ENCODE measurements at places on chromosomes 13 and 19. TPM values are rescaled to one million over a fixed set of nuclear protein-coding genes. Genes with fewer than 3 reads are reported as not detected.
A peak's percentile ranks its signal among the peaks of the same experiment; 100 is the strongest.

DNA sequence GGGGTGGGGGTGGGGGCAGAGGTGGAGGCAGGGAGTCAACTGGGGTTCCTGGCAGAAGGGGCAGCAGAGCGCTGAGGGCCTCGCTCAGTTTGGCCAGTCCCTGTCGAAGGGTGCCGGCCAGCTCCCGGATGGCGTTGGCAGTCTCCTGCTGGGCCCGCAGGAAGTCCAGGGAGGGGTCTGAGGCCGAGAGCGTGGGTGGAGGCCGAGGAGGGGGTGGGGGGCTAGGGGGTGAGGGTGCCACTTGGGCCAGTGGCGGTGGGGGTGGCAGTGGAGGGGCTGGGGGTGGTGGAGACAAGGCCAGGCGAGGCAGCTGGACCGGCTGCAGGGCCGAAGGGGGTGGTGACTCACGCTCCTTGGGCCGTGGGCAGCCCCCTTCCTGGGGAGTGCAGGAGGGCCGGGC is 4.9 kb upstream of the IRF2BP1 start:
- DNase-seq, result no peak
- no peak overlapping the region for H3K27ac ChIP-seq
- peaks cover 6% of the 10 kb centered on the region for H3K4me1 ChIP-seq
- H3K27me3 ChIP-seq, result no peaks in the 10 kb centered on the region

The PSG6 gene
- not detected for total RNA-seq

- no peaks in the 10 kb centered on the region for H3K36me3 ChIP-seq
- H3K27me3 ChIP-seq, result no peaks in the 10 kb centered on the region
- no peaks in the 10 kb centered on the region for H3K4me1 ChIP-seq
- H3K4me3 ChIP-seq, result no peak overlapping the region
- no peak overlapping the region for H3K27ac ChIP-seq
Observed at GRCh38 chr19:33606556-33606955, 15.2 kb upstream of the CHST8 start.

DNA sequence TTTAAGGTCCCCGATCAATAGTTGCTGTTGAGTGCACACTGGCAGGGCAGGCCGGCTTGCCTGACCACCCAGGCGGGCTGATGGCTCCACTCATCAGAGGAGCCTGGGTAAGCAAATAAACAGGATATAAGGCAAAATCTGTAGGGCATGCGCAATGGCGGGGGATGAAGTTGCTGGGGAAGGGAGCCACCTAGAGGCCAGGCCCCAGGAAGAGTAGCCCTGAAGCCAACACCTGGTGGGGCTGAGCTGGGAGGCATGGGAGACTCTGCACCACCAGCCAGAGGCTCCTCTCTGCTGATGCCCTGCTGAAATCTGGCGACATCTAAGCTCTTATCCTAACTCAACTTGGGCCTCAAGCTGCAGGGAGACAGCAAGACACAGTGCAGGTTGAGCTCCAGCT is 324.3 kb downstream of the ZNF536 start:
- DNase-seq, result peak; percentile 37
- peaks cover 38% of the 10 kb centered on the region for H3K27me3 ChIP-seq
- peaks cover 5% of the 10 kb centered on the region for H3K4me1 ChIP-seq
- no peaks in the 10 kb centered on the region for H3K36me3 ChIP-seq

DNA sequence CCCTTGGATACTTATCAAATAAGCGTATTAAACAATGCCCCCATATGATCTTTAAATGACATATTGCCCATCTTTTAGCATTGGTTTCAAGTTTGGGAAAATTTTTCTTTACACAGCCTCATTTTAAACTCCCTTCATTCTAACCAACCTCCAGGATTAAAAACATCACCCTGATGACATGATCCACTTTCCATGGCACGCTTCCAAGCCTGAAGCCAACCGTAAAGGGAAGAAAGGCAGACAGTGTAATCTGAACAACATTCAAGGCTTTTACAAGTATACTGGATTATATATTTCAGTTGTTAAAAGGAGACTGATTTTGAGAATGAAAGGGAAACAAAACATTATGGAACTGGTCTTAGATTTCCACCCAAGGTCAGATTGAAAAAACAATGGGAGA is 1721.9 kb downstream of the OLFM4 start:
- H3K27ac ChIP-seq, result no peak overlapping the region
- H3K27me3 ChIP-seq, result no peaks in the 10 kb centered on the region
- no peak for DNase-seq
- H3K36me3 ChIP-seq, result no peaks in the 10 kb centered on the region

GRCh38 chr13:50228527-50228926 is 213.3 kb downstream of the KCNRG start:
- no peak overlapping the region for H3K4me3 ChIP-seq
- H3K27ac ChIP-seq, result no peak overlapping the region
- peaks cover 62% of the 10 kb centered on the region for H3K4me1 ChIP-seq
- peaks cover 8% of the 10 kb centered on the region for H3K36me3 ChIP-seq

The LACC1 gene
- 2.3 TPM for total RNA-seq

DNA sequence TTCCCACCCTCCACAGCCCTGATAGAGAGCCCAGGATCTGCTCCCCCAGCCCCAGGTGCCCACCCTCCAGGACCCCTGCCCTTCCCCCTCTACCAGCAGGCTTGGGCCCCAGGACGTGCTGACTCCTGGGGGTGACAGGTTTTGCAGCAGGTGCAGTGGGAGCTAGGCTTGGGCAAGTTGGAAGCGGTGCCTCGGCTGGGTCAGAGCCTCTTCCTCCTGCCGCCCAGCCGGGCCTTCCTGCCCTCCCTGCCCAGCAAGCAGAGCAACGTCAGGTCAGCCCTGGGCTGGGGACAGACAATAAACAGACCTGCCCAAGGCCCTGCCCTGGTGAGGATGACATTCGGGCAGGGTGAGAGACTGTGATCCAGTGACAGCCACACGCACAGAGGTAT is 9.2 kb upstream of the NCCRP1 start:
- no peak overlapping the region for H3K27ac ChIP-seq
- peaks cover 10% of the 10 kb centered on the region for H3K27me3 ChIP-seq
- H3K36me3 ChIP-seq, result no peaks in the 10 kb centered on the region
- no peaks in the 10 kb centered on the region for H3K4me1 ChIP-seq
- no peak overlapping the region for H3K4me3 ChIP-seq

The PLIN4 gene
- total RNA-seq, result not detected

- peaks cover 8% of the 10 kb centered on the region for H3K36me3 ChIP-seq
- H3K27ac ChIP-seq, result no peak overlapping the region
- peaks cover 47% of the 10 kb centered on the region for H3K27me3 ChIP-seq
Observed at GRCh38 chr19:50331994-50332243, 2.7 kb upstream of the KCNC3 start.

DNA sequence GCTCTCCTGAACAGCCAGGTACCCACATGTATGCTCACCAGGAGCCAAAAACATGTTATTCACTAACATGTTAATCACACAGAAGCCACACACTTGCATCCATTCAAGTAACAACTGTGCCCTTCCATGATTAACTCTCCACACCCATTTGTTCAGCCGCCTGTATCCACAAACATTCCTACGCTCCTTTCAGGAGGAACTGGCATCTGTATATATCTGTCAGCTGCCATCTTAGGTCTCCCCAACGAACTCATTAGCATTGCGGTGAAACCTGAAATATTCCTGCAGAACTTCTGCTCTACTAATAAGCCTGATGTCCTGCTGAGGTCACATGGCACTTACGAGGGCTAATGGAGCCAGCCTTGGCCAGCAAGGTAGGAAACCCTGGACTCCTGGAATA is 33.0 kb downstream of the OLFM2 start:
- no peaks in the 10 kb centered on the region for H3K36me3 ChIP-seq
- no peak overlapping the region for H3K27ac ChIP-seq
- H3K4me3 ChIP-seq, result no peak overlapping the region
- DNase-seq, result no peak
- no peaks in the 10 kb centered on the region for H3K4me1 ChIP-seq

- no peak overlapping the region for H3K27ac ChIP-seq
- DNase-seq, result no peak
- no peaks in the 10 kb centered on the region for H3K27me3 ChIP-seq
- no peaks in the 10 kb centered on the region for H3K36me3 ChIP-seq
Observed at GRCh38 chr13:34698945-34699344, 243.1 kb upstream of the NBEA start.

All from activated naive CD4-positive, alpha-beta T cell treated with anti-CD3 and anti-CD28 coated beads for 36 hours (primary cell).